ENCODE measurements at places on chromosomes 1 and 21. TPM values are rescaled to one million over a fixed set of nuclear protein-coding genes. Genes with fewer than 3 reads are reported as not detected.
A peak's percentile ranks its signal among the peaks of the same experiment; 100 is the strongest.

DNA sequence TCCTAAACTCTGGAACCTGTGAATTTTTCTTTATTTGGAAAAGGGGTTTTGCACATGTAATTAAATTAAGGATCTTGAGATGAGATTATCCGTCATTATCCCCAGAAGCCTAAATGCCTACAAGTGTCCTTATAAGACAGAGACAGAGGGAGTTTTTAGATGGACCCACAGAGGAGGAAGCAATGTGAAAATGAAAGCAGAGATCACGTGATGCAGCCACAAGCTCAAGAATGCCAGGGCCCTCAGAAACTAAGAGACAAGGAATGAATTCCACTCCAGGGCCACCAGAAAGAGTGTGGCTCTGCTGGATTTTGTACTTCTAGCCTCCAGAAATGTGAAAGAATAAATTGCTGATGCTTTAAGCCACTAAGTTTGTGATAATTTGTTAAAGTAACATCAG is 183.6 kb upstream of the UBE2U start:
- H3K27me3 ChIP-seq: no peaks in the 10 kb centered on the region
- peaks cover 7% of the 10 kb centered on the region for H3K4me1 ChIP-seq
- peaks cover 5% of the 10 kb centered on the region for H3K36me3 ChIP-seq
- H3K27ac ChIP-seq: peak overlapping the region; percentile 18

DNA sequence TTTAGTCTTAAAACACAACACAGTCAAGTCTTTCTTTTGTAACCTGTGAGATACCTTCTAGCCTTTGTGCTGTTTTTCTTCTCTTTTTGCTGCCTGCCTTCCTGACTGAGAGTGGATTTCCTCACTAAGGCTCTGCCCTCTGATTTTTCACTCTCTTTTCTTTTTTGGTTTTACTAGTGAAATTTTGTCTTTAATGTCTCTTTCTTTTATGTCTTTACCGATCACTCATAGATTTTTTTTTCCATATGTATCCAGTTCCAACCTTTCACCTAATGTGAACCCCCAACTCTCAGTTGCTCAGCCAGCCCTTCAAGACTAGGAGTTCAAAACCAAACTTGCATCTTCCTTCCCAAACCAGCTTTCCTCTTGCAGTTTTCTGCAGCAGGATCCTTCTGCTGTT is 6.5 kb downstream of the LGALS8 start:
- peaks cover 30% of the 10 kb centered on the region for H3K36me3 ChIP-seq
- peaks cover 29% of the 10 kb centered on the region for H3K4me1 ChIP-seq
- DNase-seq: no peak

DNA sequence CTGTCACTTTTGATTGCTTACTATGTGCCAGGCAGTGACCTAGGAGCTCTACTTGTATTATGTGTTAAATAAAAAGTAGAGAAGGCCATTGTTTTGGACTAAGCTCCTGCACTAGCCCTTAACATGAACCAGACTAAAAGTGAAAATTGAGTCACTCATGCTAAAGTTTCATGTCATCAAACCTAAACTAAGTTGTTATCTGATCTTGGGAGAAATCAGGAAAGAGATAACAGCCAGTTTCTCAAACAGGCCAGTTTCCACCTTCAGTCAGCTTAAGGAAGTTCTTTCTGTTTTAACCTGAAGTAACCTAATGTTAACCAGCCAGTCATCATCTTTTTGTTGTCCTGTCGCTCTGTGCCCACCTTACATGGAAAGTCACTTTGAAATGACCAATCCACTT is 102.1 kb upstream of the MARK1 start:
- H3K27ac ChIP-seq: no peak overlapping the region
- no peak for DNase-seq
- no peaks in the 10 kb centered on the region for H3K4me1 ChIP-seq
- no peaks in the 10 kb centered on the region for H3K36me3 ChIP-seq

Gene LIX1L
- 14.0 TPM for polyA plus RNA-seq

GRCh38 chr1:60065199-60065598 is 8.4 kb downstream of the C1orf87 start:
- no peaks in the 10 kb centered on the region for H3K4me1 ChIP-seq
- no peaks in the 10 kb centered on the region for H3K36me3 ChIP-seq
- no peak for DNase-seq
- peaks cover 11% of the 10 kb centered on the region for H3K27me3 ChIP-seq
- no peak overlapping the region for H3K27ac ChIP-seq

Gene FUCA1
- 3.2 TPM for polyA plus RNA-seq

Gene KCNH1
- not detected for polyA plus RNA-seq

Gene ELAPOR1
- polyA plus RNA-seq: not detected

Gene RCAN3
- 31.7 TPM for polyA plus RNA-seq

Gene BCL2L15
- 0.05 TPM for polyA plus RNA-seq

DNA sequence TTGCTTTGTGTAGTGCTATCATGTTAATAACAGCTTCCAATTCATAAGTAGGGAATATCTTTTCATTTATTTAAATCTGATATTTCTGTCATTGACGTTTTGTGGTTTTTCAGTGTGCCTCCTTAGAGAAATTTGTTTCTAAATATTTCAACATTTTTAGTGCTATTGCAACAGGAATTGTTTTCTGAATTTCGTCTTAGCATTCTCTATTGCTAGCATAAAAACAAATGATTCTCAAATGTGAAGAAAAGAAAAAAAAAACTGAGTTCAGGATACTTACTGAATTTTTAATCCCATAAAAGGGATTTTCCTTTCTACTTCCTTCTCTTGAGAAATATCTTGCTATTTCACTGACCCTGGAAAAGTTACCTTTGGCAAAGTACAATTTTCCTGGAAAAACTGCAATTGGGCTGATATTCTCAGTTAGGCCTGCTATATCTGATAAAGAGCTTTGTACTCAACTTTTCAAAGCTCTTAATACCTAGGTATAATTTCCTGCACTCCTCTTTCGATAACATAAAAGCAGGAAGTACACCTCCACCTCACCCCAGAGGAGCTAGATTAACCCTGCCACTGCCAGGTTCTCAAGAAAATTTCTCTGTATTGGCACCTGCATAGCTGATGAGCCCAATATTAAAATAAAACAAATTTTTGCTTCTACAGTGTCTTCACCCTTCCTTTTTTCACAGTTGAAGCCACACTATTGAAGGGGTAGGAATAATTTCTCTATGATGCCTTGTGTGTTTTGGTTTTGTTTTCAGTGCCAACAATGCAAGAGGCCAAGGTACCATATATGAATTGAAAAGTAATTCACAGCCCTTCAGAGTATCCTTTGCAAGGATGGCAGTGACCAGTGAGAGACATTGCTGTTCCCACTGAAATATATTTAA is 35.6 kb downstream of the PTPN14 start:
- H3K27ac ChIP-seq: no peak overlapping the region
- no peak overlapping the region for H3K4me3 ChIP-seq
- no peaks in the 10 kb centered on the region for H3K4me1 ChIP-seq
- H3K27me3 ChIP-seq: peaks cover 14% of the 10 kb centered on the region
- no peak for DNase-seq

Gene IGSF9
- not detected for polyA plus RNA-seq

GRCh38 chr1:162333991-162334390 is 42.7 kb downstream of the SPATA46 start:
- no peaks in the 10 kb centered on the region for H3K4me1 ChIP-seq
- no peak for DNase-seq
- H3K4me3 ChIP-seq: no peak overlapping the region
- no peak overlapping the region for H3K27ac ChIP-seq
- no peaks in the 10 kb centered on the region for H3K36me3 ChIP-seq

Gene RGL1
- 0.13 TPM for polyA plus RNA-seq

Gene SLC45A1
- polyA plus RNA-seq: 0.26 TPM

DNA sequence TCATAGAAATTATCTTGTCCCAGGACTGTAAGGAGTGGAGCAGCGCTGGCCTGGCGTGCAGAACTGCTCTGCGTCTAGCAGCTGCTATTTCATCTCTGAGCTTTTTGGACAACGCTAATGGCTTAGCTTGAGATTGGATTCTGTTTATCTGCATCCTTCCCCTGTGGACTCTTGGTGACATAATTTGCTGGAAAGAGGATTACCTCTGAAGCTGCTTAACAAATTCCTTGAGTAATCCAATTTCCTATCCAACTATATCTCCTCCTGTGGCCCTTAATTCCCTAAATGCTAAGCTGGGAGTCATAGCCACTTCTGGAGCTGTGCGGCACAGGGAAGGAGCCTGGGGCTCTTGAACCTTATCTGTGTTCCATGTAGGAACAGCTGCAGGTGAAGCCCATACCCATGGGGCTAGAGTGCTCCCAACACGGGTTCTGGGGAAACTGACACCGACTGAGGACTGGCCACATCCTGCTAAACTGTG is 43.2 kb downstream of the IL6R start:
- H3K27ac ChIP-seq: no peak overlapping the region
- H3K4me1 ChIP-seq: no peaks in the 10 kb centered on the region
- H3K36me3 ChIP-seq: peaks cover 5% of the 10 kb centered on the region
- DNase-seq: no peak

GRCh38 chr1:246058466-246058865 is 448.6 kb downstream of the SMYD3 start:
- no peaks in the 10 kb centered on the region for H3K4me1 ChIP-seq
- no peak for DNase-seq
- no peak overlapping the region for H3K4me3 ChIP-seq
- H3K27me3 ChIP-seq: no peaks in the 10 kb centered on the region

DNA sequence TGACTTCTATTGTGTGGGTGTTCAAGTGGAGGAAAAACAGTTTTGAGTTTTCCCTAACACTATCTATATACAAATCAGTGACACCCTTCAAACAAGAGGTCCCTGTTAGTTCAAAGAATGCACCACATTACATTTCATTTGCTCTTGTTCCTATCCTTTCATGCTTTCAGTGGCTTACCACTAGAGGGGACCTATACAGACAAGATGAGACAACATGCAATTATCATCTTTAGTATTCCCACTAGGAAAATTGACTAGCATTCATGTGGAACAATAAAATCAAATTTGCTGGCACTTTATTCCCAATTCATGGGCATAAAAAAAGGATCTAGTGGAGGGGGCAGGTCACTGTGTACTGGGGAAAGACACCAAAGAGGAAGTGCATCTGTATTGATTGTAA is 13.3 kb upstream of the SIPA1L2 start:
- H3K4me3 ChIP-seq: no peak overlapping the region
- no peaks in the 10 kb centered on the region for H3K27me3 ChIP-seq
- no peak overlapping the region for H3K27ac ChIP-seq

GRCh38 chr1:203196371-203196770 is 9.9 kb upstream of the CHI3L1 start:
- no peaks in the 10 kb centered on the region for H3K4me1 ChIP-seq
- H3K27me3 ChIP-seq: peaks cover 35% of the 10 kb centered on the region
- H3K4me3 ChIP-seq: no peak overlapping the region
- DNase-seq: no peak

DNA sequence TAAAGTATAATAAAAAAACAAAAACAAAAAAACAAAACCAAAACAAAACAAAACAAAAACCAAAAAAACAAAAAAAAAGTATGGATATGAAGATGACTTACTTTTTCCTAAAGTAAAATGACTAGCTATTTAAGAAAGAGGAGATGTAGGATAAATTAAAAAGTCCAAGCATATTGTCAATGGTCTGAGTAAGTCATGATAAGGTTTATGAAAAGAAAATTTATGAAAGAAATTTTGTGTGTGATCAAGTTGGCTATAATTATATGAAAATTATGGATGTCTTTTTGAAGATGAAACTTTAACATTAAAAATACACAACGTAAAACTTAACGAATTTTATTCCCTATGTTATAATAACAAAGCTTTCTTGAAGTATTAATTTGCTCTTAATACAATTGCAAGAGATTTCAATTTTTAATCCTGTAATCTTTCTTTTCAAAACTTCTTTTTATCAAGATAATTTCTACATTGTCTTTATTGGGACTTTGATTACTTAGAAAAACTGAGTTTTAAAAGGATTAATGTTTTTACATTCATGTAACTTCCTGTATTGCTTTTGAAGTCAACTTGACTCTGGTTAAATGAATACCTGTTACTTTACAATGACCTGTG is 200.9 kb upstream of the IVNS1ABP start:
- peaks cover 4% of the 10 kb centered on the region for H3K36me3 ChIP-seq
- H3K4me1 ChIP-seq: no peaks in the 10 kb centered on the region
- peaks cover 8% of the 10 kb centered on the region for H3K27me3 ChIP-seq
- no peak overlapping the region for H3K27ac ChIP-seq
- DNase-seq: no peak
- H3K4me3 ChIP-seq: no peak overlapping the region

DNA sequence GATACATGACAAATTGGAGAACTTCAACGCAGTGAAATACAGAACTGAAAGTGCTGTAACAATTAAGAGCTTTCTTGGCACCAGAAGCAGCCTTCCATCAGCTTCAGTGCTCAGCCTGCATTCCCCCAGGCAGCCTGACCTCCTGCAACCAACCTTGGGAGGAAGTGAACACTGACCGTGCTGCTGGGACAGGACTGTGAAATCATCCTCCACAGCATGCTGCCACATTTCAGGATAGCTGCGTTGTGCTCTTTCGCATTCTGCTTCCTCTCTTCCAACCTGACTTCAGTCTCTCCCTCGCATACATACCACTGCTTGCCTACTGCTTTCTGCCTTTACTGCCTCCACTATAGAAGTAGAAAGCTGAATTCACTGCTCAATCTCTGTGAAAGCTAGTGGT is 388.6 kb downstream of the RWDD3 start:
- no peaks in the 10 kb centered on the region for H3K27me3 ChIP-seq
- no peaks in the 10 kb centered on the region for H3K4me1 ChIP-seq
- no peak for DNase-seq
- no peak overlapping the region for H3K4me3 ChIP-seq
- H3K27ac ChIP-seq: no peak overlapping the region

GRCh38 chr1:111736548-111737215 is 2.5 kb downstream of the INKA2 start:
- H3K4me3 ChIP-seq: peak overlapping the region; percentile 90
- H3K36me3 ChIP-seq: no peaks in the 10 kb centered on the region
- peaks cover 8% of the 10 kb centered on the region for H3K27me3 ChIP-seq
- peaks cover 22% of the 10 kb centered on the region for H3K4me1 ChIP-seq
- H3K27ac ChIP-seq: no peak overlapping the region

DNA sequence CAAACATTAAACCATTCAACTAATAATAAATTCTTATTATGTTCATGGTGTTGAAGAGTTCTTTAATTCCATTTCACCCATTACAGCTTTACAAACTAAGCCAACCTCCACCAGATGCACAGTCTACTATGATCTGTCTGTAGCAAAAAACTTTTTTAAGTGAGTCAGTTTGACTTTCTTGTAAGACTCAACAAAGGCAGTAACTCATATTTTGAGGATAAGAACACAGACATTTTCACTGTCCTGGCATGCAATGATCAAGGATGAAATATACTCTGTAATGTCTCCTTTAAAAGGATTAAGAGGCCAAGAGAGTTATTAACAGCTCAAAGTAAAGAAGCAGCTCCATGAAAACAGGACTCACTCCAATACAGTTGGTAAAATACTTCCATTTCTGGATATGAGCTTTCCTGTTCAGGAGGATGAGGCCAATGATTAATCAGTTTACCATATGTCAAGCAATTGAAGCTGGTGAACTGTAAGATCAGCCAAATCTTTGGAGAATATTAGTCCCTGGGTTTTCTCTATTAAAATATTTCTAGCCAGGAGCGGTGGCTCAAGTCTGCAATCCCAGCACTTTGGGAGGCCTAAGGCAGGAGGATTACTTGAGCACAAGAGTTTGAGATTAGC is 20.6 kb downstream of the XKR8 start:
- H3K4me1 ChIP-seq: no peaks in the 10 kb centered on the region
- H3K27me3 ChIP-seq: no peaks in the 10 kb centered on the region

GRCh38 chr1:43258370-43258769 is 11.4 kb upstream of the TMEM125 start:
- H3K36me3 ChIP-seq: no peaks in the 10 kb centered on the region
- H3K27ac ChIP-seq: no peak overlapping the region
- no peak for DNase-seq
- H3K4me3 ChIP-seq: no peak overlapping the region
